Lower leg skin (tissue), 4 donors: ENCODE measurements at places on chromosomes 12 and 14. TPM values are rescaled to one million over a fixed set of nuclear protein-coding genes. Genes with fewer than 3 reads are reported as not detected.

GRCh38 chr14:64369201-64369600, 19.0 kb upstream of the MTHFD1 start:
- DNase-seq: no peak

DNA sequence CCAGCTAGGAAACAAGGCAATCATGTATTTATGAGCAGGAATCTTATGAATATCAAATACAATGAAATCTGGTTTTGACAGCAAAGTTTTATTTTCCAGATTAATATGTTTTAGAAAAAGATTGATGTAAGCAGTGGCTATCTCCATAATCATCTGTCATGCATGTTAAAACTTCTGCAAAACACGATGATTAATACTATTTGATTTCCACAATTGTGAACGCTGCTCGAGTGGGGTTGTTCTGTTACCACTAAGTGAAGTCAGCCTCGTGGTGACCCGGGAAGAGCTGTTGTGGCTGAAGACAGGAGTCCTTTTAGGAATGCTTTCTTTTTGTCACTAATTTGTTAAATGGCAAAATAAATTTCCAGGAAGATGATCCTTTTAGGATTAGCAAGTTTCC, 9.4 kb downstream of the CFAP251 start:
- no peak for DNase-seq

Gene CD4
- total RNA-seq: 2.9 TPM

Gene C12orf54
- total RNA-seq: not detected

DNA sequence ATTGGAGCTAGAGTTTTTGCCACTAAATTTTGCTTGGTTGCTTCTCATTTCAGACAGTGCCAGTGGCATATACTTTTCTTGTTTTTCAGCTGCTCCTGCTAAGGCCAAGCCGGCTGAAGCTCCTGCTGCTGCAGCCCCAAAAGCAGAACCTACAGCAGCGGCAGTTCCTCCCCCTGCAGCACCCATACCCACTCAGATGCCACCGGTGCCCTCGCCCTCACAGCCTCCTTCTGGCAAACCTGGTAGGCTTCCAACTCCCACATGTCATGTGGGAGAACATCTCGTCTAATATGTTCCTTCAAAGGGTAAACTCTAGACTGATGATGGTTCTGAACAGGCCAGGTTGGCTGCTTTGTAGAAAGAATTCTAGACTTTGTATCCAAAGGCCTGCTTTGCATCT, 11.0 kb downstream of the DLST start:
- no peak for DNase-seq

Gene MYF5
- total RNA-seq: not detected

Gene GRIP1
- total RNA-seq: 13.1 TPM

DNA sequence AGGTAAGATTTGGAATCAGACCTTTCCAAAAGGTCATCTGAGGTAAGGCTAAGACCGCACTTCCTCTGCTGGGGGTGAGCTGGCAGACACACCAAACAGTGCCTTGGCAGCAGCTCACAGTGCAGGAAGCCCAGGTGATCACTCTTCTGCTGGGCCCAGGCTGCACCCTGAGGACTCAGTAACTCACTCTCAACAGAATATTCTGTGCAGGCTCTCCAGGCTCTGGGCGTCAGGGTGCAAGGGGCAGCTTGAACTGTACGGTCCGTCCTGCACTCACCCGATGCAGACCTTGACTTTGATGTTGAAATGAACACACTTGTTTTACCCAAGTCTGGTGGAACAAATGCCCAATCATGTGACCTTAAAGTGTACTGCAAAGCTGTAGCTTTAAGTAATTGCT, 6.0 kb downstream of the ALKBH2 start:
- no peak for DNase-seq

DNA sequence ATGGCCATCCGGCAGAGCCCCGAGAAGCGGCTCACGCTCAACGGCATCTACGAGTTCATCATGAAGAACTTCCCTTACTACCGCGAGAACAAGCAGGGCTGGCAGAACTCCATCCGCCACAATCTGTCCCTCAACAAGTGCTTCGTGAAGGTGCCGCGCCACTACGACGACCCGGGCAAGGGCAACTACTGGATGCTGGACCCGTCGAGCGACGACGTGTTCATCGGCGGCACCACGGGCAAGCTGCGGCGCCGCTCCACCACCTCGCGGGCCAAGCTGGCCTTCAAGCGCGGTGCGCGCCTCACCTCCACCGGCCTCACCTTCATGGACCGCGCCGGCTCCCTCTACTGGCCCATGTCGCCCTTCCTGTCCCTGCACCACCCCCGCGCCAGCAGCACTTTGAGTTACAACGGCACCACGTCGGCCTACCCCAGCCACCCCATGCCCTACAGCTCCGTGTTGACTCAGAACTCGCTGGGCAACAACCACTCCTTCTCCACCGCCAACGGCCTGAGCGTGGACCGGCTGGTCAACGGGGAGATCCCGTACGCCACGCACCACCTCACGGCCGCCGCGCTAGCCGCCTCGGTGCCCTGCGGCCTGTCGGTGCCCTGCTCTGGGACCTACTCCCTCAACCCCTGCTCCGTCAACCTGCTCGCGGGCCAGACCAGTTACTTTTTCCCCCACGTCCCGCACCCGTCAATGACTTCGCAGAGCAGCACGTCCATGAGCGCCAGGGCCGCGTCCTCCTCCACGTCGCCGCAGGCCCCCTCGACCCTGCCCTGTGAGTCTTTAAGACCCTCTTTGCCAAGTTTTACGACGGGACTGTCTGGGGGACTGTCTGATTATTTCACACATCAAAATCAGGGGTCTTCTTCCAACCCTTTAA, 1.5 kb downstream of the FOXG1 start:
- no peak for DNase-seq

DNA sequence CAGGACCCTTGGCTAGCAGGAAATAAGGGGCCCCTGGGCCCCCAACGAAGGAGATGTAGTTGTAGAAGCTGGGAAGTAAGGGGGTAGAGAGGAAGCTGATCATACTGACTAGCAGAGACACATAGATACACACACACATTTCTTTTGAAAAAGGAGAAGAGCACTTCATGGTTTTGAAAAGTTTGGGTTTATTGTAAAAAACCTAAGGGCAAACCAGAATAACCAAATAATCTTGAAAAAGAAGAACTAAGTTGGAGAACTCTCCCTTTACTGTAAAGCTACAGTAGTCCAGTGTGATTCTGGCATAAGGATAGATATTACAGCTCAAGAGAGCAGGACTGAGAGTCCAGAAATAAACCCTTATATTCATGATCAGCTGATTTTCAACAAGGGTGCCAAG, 5.8 kb upstream of the HCAR3 start:
- no peak for DNase-seq

Gene CFL2
- 16.4 TPM for total RNA-seq

- DNase-seq: no peak
Measured at GRCh38 chr14:62081012-62081612, 318.9 kb downstream of the SNAPC1 start.

- peak; percentile 67 for DNase-seq
Measured at GRCh38 chr12:132593938-132594358, 16.4 kb downstream of the LRCOL1 start.

- no peak for DNase-seq
Measured at GRCh38 chr14:105493921-105494605, 3.0 kb downstream of the TEDC1 start.

- peak; percentile 17 for DNase-seq
Measured at GRCh38 chr12:51958542-51958941, 7.0 kb downstream of the ACVR1B start.

DNA sequence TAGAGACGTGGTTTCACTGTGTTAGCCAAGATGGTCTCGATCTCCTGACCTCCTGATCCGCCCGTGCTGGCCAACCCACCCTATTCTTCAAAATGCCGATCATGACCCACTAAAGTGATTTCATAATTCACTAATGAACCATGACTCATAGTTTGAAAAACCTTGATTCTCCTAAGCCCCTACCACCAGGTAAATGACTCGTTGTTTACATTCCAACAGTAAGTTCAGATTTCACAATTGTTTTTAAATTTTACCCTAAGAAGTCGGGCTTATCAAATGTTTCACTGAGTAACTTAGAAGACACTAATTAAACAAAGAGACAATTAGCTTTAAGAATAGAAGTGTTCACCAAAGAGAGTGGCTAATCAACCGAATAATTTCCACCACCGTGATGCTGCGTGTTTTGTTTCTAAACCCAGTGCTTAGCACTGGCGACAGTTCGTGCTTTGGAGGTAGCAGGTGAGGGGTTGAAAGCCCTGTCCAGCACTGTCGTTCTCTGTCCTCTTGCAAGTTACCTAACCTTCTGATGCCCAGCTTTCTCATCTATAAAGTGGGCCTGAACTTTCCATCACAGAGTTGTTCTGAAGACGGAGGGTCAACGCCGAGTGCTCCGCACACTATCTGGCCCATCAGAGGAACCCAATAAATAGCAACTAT, 136.5 kb downstream of the NTF3 start:
- DNase-seq: no peak

- DNase-seq: no peak
Measured at GRCh38 chr12:88063375-88063774, 34.2 kb upstream of the C12orf50 start.

DNA sequence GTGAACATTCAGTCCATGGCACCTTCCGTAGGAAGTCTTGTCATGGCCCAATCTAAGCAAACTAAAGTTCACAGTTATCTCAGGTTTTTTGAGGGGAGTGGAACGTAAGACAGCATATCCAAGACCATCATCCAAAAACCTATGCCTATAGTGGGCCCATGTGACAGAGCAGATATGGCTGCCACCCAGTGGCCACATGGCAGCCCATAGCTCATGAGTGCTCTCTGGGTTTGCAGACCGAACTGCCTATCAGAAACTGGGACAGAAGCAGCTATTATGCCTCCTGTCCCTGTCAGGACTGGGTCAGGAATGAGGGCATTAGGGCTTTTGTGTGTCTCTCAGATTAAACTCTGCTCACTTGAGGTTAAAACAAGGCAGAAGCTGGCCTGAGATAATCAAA, 503.7 kb downstream of the NRXN3 start:
- DNase-seq: no peak

DNA sequence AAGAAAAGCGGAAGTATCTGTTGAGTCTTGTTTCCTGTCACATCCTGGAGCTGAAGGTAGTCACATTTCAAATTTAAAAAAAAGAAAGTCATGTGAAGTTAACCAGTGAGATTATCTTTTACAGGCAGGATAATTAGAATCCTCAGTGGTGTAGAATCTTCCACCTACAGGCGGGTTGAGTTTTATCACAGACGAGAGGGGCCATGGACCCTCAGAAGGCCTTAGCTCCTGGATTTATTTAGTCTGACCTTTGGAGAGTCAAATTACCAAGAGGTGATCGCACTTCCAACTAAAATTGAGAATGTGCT, 13.0 kb upstream of the GNG2 start:
- no peak for DNase-seq

GRCh38 chr12:40238266-40238902, 13.6 kb downstream of the LRRK2 start:
- no peak for DNase-seq

DNA sequence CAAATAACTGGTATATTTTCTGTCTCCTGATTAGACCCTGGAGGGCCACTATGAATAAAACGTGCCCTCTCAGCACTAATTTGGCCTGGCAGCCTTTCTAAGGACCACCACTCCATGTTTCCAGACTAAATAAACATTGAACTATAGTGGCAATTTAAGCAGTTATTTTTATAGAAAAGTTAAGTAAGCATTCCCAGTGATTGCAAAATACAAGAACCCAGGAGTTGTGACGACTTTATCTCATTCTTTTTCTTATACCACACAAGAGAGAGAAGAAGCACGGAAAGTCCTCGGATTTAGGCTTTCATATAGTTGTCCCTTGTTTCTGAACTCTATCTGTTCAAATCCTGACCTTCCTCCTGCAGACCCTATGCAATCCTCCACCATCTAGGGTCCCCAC, 23.1 kb upstream of the STRAP start:
- DNase-seq: no peak

- no peak for DNase-seq
Measured at GRCh38 chr12:43158126-43158525, 393.9 kb downstream of the ADAMTS20 start.

Gene KRT6C
- total RNA-seq: 11.0 TPM

- no peak for DNase-seq
Measured at GRCh38 chr14:105014032-105014431, 6.9 kb downstream of the CDCA4 start.
